Activated CD8-positive, alpha-beta memory T cell treated with anti-CD3 and anti-CD28 coated beads, Interleukin-2, amount 10 ng/mL, durations not matched to agents 7 days and 5 days (primary cell): ENCODE measurements at places on chromosomes 5 and 9.
A peak's percentile ranks its signal among the peaks of the same experiment; 100 is the strongest.

- no peak for DNase-seq
These were observed 247.5 kb downstream of the TMEM161B start for GRCh38 chr5:88021141-88021540.

- DNase-seq = no peak
These were observed 51.7 kb upstream of the TUT7 start for GRCh38 chr9:86405926-86406325.

- no peak for DNase-seq
These were observed 10.7 kb downstream of the AGTPBP1 start for GRCh38 chr9:85730916-85731630.

- no peak for DNase-seq
These were observed 309.1 kb downstream of the NTRK2 start for GRCh38 chr9:84978661-84979060.

DNA sequence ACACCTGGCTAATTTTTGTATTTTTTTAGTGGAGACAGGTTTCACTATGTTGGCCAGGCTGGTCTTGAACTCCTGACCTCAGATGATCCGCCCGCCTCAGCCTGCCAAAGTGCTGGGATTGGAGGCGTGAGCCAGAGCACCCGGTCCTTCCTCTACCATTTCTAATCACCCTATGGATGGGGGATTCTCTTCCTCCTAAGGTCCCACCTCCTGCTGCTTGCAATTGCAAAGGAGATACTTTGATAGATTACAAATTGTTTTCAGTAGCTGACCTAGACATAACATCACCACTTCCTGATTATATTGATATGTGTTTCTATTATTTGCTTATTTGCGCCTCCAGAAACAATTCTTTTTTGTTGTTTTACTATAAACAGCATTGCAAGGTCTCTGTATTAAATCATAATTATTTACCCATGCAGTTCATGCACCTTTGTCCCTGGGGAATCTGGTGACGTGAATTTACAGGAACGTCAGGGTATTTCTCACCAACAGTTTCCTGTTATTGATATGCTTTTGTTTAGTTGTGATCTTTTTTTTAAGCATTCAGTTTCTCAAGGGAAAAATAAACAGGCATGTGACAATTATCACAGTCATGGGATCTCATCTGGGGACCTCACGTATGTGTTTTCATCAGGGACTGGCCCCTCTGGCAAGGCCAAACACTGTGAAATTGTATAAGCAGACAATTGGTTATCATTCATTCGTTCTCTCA lies 43.2 kb downstream of the ESM1 start:
- DNase-seq = no peak

DNA sequence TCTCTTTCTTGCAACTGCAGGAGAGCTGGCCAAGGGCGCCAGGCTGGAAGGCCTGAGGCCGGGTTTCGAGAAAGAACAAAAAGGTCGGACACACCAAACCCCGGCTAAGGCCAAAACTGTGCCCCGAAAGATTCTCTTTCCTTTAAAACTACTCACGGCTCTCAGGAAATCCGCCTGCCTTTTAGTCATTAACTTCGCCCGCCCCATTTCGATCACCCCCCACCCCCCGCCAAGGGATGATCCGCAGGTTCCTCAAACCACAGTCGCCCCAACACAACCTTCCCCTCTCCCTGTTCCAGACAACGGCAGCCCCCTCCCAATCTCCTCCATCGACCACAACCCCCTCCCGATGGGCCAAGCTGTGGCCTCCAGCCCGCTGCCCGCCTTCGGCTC lies 536 bp downstream of the FEM1C start:
- peak; percentile 68 for DNase-seq

DNA sequence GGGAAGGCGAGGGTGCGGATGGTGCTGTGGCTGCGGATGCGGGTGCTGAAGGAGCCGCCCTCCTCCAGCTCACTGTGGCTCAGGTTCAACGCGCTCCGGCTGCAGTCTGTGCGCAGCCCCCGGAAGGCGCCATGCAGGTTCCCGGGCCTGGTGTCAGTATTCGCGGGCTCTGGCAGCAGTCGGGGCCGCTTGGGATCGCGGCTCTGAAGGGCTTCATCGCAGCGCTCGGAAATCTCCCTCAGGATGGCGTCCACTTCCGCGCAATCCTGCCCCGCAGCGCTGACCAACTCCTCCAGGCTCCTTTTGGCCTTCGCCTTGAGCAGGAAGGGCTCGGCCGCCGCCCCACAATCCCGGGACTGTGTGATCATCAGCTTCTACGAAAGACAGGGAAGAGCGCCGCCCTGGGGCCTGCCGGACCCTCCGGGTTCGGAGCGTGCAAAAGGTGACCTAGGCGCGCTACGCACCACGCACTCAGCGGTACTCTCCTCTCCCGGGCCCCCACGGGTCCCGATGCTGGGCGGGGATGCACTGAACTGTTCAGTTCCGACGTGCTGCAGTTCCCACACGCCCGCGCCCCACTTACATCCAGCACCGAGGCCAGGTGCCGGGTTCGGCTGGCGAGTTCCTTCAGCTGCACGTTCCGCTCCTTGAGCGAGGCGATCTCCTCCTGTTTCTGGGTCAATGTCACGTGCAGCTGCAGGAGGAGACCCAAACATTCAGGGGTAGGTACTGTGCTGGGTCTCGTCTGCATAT lies 6.5 kb downstream of the MCIDAS start:
- DNase-seq = no peak

- DNase-seq = no peak
These were observed 548.8 kb downstream of the CTNND2 start for GRCh38 chr5:11355491-11355890.

- peak; percentile 62 for DNase-seq
These were observed 6.9 kb upstream of the PDCL start for GRCh38 chr9:122835313-122835731.

DNA sequence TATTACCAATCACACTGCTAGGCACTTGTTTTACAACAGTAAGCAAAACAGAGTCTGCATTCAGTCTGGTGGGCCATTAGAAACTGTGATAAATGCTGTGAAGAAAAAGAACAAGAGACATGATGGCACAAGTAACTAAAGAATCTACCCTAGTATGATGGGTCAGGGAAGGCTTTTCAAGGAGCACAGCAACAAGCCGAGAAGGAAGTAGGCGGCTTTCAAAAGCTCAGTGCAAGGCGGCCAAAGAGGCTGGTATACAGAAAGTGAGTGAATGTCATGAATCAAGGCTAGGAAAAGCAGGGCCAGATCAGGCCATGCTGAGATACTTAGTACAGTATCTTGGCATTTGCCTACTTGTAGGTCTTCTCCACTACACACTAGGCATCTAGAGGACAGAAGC lies 76.4 kb downstream of the ECPAS start:
- no peak for DNase-seq

- DNase-seq = no peak
These were observed 42.0 kb downstream of the KCNIP1 start for GRCh38 chr5:170545811-170546210.

- DNase-seq = no peak
These were observed 614.1 kb downstream of the PTPRD start for GRCh38 chr9:9998491-9999287.

GRCh38 chr5:23013395-23013998 lies 160.4 kb upstream of the CDH12 start:
- no peak for DNase-seq

DNA sequence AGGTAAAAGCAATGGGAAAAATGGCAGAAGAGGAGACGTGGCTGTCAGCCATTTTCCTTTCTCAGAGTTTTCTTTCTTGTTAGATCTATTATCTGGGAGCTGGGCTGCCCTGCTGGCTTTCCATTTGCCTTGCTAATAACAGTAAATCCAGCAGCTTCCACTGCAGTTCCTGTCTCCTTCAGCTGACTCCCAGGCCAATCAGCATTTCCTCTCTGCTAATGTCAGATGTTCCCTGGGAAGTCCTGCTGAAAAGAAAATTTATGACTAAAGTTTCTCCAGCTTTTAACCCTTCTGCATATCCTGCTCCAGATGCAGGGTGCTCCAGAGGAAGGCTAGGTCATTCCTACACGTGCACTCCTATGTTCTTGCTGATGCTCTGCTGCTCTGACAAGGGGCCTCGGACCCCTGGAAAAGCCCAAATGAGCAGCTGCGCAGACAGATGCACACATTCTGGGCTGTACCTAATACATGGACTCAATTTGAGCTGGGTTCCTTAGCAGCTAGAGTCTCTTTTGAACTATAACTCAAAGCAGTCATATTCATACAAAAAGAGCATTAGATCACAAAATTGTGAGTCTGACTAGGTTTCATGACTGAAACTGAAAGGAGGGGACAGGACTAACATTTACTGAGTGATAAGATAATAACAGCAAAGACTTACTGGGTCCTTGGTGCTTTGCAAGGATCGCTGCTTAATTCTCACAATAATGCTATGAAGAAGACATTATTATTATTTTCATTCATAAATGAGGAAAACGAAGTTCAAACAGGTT lies 182.2 kb downstream of the MAPKAP1 start:
- DNase-seq = no peak
